Activated naive CD4-positive, alpha-beta T cell (primary cell): ENCODE measurements at places on chromosomes 1 and 21.

DNA sequence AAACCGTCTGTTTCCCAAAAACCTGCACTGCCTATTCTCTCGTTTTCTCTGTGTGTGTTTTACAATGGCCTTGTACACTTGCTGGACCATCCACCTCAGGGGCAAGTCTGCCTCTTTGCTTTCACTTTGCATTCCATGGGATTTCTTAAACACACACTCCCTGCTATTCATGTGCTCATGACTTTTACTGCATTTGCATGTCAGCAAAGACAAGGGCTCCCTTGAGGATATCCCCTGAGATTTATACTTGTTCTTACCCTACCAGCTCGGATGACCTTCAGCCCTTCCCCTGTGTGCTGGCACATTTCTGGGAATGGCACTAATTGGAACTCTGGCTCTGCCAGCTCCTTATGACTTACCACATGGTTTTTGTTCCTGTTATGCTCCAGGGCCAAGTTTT is 386.9 kb downstream of the AMY1C start:
- no peak for DNase-seq

DNA sequence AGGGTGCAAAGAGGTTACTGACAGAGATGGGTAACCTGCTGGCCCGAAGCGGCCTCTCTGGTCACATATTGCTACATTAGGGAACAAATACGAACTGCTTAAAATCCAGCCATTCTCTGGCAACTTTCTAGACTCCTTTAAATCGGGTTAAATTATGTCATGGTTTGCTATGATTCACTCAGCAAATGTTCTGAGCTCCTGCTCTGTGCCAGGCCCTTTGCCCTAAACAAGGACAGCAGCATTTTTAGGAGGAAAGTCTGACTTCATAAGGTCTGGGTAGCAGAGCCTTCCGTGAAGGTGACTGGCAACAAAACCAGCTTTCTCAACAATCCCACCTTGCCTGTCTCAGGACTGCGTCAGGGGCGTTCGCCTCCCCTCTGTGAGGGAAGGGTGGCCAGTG is 15.4 kb downstream of the ZP4 start:
- no peak for DNase-seq

DNA sequence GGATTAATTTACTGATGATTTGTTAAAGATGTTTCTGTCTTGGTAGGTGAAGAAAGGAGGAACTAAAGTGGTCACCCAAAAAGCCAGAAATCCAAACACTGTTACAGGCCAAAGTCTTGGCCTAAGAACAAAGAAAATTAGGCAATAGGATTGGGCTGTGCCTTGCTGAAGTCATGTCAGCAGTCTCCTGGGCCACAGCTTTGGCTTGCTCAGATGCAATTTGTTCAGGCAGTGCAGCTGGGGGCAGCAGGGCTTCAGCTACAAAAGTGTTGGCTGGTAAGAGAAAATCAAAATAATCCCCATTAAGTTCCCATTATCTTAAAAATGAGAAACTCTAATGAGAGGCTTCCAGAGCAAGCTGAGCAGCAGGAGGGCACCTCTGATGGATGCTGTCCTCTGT is 14.0 kb upstream of the RAP1A start:
- DNase-seq = no peak

- DNase-seq = no peak
These were observed 614.7 kb downstream of the LTN1 start for GRCh38 chr21:28378026-28378425.

- no peak for DNase-seq
These were observed 48.8 kb downstream of the LAMC2 start for GRCh38 chr1:183234660-183235476.

DNA sequence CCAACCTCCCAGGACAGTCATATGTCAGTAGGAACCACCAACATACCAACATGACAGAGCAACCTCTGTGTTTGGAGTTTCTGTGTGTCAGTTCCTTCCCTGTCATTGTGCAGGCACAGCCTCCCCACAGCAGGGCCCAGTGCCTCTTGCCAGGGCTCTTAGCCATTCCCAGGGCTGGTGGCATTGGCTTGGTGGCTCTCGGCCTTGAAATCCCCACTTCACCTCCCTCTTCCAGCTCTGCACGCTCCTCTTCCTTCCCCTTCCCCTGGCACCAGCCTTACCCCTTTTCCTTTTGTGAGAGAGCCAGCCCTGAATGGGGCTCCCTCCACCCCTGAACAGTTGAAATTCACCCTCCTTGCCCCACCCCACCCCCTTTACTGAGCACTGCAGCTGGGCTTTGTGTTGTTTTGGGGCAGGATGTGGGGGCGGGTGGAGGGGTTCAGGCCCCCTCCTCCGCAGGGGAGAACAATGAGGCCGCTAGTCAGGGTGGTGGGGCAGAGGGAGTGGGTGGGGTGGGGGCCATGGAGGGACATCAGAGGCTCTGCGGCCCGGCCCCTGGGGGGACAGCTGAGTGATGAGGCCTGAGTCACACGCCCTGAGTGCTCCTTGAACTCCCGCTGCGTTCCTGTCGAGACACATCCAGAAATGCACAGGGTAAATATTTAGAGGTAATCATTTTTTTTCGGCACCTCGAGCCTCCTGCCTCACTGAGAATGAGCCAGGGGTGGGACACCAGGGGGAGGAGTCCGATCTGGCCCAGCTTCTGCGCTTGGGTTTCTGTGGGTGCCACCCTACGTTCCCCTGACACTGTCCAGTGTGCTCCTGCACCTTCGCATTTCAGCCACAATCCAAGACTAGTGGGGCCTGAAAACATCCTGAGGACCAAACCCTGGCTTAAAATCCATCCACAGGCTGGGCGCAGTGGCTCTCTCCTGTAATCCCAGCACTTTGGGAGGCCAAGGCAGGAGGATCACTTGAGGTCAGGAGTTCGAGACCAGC is 28.6 kb downstream of the LGR6 start:
- DNase-seq = no peak
